ENCODE measurements at places on chromosomes 7 and 10.

DNA sequence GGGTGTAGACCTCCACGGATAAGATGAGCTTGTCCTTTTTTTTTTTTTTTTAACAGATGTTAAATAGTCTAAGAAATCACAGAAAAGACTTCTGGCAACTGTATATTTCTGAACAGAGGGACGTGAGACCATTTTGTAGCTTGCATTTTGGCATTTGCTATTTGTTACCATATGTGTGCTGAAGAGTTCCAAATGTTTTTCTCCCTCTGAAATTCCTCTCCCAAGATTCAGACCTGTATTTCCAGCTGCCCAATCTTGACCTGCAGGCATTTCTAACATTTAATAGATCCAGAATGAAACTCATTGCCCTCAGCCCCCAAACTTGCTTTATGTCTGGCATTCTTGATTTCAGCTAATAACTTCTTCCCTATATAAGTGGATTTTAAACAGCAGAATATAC, 223.1 kb upstream of the FZD1 start:
- no peak for DNase-seq

DNA sequence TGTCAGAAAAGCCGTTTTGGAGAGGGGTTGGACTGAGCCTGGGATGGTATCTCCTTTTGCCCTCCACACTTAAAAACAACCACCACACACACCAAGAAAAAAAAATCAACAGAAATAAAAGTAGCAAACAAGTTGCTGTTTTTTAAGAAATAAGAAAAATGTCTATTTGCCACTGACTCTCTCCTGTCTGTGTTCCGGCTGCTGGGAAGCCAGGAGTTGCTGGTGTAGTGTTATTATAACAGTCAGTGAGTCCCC, 163 bp downstream of the EGR2 start:
- no peak for DNase-seq

DNA sequence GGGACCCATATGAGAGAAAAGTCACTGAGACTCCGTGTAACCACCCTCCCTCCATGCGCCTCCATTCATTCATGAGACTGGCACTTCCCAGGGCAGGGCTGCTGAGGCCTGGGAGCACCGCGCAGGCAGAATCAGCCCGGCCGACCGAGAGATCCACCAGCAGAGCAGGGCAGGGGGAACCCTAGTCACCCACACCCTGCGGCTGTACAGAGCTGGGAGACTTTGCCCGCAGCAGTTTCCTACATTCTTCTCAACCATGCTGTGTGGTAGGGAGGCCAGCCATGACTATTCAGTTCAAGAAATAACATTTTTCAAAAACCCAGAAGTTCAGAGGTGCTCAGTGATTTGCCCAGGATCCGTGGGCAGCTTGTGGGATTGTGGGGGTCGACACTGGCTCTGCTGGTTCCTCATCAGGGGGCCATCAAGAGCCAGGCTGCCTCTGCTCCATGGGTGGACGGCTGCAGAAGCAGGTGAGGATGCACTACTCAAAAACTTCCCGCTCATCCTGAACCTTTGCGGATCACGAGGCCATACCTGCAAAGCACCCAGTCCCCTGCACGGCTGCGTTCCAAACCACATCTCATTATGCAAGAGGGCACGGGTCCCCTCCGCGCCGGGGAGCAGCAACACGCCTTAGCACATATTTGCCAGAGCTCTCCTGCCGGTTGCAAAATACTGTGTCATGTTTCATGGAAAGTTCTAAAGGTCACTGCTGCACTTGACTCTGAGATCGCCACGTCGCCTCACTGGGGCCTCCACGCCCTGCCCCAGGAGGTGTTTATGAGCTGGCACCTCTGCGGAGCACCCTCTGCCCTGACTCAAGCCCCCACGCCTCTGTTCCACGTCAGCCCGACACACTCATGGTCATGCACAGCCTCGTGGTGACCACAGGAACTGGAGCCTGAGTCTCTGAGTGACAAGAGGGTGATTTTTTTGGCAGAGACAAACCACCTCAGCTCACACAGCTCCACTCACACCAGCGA, 132.0 kb downstream of the PRKAG2 start:
- DNase-seq = no peak

DNA sequence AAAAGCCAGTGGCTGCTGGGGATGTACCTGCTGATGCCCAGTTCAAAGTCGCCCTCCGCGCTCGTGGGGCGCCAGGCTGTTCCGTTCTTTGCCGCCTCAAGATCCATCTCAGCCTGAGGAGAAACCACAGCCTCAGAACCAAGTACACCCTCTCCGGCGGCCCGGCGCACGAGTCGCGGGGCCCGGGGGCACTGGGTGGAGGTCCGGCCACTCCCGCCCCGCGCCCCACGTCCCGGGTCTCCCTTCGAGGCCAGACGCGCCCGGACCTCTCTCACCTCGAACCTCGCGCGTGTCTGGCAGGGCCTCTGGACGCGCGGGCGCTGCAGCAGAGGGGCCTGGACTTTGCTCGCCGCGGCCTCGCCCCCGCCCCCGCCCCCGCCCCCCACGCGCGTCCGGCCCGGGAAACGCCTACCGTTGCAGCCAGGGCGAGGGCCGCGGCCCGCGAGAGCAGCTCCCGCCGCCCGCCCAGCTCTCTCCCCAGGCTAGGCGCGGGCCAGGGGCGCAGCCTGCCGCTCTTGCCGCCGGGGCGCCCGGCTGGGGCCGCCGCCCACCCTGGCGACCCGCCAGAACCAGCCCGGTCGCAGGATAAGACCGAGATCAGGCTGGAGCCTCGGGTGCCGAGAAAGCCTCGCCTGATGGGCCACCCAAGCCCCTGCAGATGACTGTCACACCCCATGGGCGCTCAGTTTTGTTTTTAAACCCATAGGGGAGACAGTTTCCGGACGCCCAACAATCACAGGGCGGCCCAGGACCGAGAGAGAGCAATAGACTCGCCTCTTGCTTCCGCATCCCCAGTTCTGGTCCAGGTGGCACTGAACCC, at the start of gene ABCB4:
Gene ABCB4 (minus strand): TSS at position 322 of the 820 bp plus-strand sequence. CDS start 215 bp downstream, at position 107.
- DNase-seq = no peak

GRCh38 chr10:49187044-49187484, 1.1 kb downstream of the TMEM273 start:
- DNase-seq = no peak

GRCh38 chr7:92071032-92071431, 63.2 kb downstream of the CYP51A1 start:
- DNase-seq = no peak

DNA sequence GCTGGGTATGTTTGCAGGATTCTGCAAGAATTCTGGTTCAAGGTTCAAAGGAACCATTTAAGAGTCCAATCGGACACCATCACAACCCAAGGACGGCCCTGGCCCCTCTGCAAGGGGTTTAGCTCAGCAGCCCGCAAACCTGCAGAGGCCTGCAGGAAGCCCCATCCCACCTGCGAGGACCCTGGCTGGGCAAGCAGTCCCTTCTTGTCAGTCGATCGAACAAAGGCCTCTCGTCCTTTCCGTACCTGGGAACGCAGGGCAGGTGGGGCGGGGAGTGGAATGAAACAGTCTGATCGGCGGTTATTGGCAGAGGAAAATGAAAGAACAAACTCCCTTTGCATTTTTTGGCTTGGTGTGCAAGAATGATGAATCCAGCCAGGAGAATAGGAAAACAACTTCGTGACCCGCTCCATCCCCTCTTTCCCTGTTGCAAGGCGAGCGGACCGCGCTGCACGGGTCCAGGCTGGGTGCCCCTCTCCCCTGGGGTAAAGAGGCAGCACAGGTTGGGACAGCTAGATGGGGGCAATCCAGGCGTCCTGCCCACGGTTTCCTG, 73.7 kb downstream of the INSIG1 start:
- DNase-seq = no peak

DNA sequence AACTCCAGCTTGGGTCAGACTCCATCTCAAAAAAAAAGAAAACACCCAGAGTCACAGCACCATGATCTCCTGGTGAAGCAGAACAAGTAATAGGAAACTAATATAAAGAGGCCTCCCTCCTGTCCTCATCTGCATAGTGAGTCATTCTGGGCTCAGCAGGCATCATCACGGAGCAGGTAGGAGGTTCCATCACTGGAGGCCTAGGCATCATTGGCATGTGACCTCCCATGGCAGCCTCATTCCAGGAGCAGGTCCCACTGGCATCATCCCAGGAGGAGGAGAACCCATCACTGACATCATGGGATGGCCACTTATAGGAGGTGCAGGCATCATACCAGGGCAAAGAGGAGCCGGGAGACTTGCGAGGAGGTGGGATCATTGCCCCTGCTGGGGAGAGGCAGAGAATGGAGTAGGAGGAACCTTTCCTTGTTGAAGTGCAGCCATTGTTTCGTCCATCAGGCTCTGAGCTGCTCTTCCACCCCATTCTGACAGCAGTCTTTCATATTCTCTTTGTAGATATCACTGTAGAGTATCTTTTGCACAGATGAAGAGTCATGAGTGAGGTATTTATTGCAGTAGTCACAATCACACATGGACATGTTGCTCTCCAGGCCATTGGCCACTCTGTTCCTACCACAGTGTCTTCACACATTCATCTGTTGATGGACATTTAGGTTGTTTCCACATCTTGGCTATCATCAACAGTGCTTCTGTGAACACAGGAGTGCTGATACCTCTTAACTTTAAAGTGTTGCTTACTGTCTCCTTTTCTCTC, 73.8 kb downstream of the OSBPL3 start:
- DNase-seq = no peak

- no peak for DNase-seq
These were observed 371.9 kb upstream of the CHRM2 start for GRCh38 chr7:136496551-136496950.

DNA sequence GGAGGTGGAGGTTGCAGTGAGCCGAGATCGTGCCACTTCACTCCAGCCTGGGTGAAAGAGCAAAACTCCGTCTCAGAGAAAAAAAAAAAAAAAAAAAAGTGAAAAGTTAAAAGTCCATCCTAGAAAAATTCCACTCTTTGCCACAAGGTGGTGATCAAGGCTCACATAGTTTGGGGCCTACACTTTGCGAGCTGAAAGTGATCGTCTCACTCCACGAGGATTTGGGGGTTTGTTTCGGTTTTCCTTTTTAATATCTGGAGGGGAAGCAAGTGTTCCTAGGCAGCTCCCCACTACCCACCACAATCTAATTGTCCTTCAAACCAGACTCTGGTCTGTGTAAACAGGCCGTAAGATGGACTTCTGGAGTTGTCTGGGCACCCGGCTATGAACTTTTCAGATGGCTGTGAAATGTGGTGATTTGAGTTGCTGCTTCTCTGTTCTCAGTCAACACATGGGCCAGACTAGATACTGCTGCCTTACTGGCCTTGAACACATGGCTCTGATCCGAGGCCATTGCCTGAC, 27.1 kb downstream of the PRLHR start:
- no peak for DNase-seq

DNA sequence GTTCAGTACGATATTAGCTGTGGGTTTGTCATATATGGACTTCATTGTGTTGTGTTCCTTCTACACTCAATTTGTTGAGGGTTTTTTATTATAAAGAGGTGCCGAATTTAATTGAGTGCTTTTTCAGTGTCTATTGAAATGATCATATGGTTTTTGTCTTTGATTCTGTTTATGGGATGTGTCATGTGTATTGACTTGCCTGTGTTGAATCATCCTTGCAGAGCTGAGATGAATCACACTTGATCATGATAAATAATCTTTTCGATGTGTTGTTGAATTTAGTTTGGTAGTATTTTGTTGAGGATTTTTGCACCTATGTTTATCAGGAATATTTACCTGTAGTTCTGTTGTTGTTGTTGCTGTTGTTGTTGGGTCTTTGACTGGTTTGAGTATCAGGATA, 39.8 kb downstream of the ATOH7 start:
- DNase-seq = no peak

GRCh38 chr10:69449841-69450240, 1.4 kb upstream of the TSPAN15 start:
- no peak for DNase-seq

GRCh38 chr10:121684276-121684675, 86.0 kb upstream of the FGFR2 start:
- no peak for DNase-seq

DNA sequence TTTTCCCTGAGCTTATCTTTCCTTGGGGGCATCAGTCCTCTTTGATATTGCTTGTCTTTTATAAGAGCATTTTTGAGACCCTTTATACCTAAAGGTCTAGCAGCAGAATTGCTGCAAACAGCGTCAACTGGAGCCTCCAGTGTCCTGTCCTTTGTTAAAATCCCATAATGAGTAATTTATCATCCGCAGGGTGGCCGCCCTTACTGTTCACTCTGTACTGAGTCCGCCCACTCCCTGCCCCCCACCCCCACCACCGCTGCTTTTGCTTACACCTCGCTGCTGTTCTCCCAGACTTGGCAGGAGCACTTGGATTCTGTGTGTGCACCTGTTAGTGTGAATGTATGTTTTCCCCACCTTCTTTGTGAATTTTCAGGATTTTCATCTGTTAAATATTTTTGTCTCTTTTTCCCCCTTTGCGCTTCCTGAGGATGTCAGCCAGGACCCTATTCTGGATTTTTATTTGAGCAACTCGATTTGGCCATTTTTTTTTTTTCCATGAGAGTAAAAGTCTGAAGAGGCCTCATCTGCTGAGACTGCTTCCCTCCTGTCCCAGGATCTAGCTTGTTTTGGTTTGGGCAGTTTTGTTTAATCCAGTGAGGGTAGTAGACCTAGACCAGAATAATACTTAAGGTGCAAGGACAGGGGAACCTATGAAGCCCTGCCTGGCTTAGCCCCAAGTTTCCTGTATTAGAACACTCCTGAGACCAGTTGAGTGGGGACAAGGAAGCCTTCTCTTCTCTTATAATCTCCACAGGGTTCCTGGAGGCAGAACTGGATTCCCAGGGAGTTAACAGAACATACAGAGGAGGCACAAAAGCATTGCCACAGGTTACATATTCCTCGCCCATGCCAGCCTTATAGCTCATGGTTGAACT, 8.2 kb downstream of the AGFG2 start:
- DNase-seq = no peak

DNA sequence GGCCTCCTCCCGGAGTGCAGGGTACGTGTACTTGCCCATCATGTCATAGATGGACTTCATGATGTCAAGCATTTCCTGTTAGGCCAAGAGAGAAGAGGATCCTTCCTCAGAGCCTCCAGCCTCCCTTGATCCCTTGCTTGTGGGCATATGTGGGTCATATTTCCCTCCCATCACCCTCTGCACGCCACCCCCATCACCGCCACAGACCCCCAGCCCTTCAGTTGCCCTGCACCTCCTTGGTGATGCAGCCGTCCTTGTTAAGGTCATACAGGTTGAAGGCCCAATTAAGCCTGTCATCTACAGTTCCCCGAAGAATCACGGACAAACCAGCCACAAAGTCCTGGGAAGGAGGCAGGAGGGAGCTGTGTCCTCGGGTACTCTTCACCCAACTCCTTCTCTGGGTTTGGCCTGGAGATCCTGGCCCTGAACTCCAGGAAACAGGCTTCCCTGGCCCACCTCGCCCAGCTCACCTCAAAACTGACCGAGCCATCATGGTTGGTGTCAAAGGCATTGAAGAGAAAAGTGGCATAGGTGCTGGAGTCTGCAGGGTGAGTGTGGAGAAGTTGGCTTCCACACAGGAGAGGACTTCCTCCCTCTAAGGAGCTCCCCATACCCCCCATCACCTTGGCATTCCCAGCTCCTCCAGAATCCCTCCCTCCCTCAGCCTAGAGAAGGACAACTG, 9.8 kb upstream of the OGA start:
- no peak for DNase-seq

- DNase-seq = no peak
These were observed 61.5 kb downstream of the LANCL2 start for GRCh38 chr7:55426676-55427075.

Data from NCI-H524 treated with DMSO at 0.1 percent for 48 hours (cell line).